ENCODE measurements at places on chromosomes 6 and 20.

DNA sequence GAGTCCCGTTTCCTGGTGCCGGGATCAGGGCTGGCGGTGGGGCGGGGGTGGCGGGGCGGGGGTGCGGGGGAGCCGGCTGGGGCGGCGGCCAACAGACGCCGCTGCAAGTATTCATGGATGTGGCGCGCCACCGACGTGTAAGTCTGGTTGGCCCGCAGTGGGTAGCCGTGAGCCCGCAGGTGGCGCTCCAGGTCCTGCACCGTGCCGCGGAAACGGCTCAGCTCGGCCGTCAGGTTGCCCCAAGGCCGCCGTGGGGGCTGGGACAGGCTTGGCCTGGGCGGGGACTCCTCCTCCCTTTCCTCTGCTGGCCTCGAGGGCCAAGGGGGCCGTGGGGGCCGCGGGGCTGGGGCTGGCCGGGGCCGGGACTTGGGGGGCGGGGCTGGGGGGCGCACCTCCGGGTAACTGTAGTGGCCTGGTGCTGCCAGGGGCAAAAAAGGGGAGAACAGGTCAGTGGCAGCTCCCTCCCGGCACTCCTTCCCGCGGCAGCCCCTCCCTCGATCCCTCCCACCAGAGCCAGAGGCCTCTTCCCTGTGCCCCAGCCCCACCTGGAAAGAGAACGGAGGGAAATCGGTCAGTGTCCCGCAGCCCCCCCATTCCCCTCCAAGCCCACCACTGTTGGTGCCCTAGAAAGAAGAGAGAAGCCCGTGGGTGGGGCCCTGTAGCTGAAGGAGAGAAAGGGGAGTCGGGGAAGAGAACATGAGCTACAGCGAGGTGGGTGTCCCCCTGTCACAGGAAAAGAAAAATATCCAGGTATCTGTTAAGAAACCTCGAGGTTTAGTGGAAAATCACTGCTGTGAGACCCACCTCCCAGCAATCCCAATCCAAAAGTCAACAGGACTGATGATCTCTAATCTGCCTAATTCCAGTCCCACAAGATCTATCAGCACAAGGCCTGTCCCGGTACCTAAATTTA is 21.3 kb downstream of the TNXB start:
- DNase-seq, result peak; percentile 85

DNA sequence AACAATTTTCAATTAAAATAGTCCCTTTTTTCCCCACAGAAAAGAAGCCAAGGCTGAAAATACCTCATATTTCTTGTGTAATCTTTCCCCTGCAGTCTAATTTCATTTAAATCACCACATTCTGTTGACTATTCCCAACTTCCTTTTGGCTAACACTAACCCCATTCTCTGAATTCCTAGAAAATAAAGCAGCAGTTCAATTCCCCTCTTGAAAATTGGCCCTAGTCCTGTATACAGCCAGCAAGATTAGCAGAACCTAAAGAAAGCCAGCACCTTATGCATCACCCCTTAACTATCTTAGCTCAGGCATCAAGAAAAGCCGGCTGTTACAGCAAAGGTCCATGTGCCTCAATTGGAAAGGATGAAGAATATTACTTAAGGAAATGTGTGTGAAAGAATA is 69.7 kb downstream of the MDN1 start:
- DNase-seq, result no peak

DNA sequence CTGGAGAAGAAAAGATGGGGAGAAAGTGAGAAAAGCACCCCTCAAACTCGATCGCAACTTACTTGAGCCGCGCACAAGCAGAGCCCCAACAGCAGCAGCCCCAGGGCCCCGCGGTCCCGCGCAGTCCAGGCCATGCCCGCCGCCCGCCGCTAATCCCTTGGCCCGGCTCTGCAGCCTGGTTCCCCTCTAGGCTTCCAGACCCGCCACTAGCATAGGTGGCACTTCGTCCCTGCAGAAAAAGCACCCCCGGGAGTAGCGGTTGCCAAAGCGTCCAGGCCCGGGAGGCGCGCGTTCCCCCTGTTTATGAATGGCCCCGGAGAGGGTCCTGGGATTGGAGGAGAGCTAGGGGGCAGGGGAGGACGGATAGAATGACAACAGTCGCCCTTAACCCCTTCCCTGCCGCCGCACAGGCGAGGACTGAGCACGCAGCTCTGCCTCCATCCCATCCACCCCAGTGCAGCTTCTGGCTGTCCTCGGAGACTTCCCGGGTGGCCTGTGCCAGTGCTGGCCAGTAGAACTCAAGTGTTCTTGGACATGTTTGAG is 19.9 kb downstream of the COL9A1 start:
- DNase-seq, result no peak

GRCh38 chr6:71139249-71139648 is 149.4 kb upstream of the OGFRL1 start:
- DNase-seq, result no peak

DNA sequence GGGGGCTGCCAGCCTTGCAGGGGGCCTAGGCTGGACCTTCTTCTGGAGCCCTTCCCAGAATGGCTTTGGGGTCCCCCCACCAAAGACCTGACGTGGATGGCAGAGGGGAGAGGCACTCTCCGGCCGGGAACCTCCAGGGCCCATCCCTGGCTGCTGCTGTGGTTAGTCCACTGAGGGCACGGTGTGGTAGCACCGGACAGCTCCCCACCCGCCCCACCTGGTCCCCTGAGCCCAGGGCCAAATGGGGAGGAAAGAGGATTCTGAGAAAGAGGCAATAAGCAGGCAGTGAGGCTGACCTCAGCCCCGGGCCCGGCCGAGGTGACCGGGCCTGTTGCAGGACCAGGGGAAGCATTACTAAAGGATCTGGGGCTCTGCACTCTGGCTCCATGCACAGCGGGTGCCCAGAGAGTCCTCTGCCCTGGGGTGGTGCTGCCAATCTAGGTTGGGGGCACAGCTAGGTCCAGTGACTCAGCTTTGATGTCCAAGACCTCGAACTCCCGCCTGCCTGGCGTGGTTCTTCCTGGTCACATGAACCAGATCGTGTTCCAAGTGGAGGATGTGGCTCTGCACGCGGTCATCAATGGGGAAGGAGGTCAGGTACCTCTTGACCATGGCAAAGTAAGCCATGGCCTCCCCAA is 2.2 kb downstream of the CENPB start:
- DNase-seq, result no peak

DNA sequence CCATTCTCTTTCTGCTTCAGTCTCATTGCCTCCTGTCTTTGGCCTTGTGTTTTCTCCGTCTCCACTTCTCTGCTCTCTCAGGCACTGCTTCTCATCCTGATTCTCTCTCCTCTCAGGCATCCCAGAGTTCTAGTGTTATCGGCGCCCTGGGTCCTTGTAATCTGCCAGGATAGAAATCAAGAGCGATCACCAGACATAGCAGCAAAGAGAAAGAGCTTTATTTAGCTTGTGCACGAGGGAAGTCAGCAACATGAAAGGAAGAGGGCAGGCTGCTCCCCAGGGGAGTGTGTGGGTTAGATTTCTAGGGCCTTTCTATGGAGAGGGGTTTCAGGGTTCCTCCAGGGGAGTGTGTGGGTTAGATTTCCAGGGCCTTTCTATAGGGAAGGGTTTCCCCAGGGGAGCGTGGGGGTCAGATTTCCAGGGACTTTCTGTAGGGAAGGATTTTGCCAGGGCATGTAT is 32.5 kb downstream of the SUN5 start:
- DNase-seq, result peak; percentile 84

DNA sequence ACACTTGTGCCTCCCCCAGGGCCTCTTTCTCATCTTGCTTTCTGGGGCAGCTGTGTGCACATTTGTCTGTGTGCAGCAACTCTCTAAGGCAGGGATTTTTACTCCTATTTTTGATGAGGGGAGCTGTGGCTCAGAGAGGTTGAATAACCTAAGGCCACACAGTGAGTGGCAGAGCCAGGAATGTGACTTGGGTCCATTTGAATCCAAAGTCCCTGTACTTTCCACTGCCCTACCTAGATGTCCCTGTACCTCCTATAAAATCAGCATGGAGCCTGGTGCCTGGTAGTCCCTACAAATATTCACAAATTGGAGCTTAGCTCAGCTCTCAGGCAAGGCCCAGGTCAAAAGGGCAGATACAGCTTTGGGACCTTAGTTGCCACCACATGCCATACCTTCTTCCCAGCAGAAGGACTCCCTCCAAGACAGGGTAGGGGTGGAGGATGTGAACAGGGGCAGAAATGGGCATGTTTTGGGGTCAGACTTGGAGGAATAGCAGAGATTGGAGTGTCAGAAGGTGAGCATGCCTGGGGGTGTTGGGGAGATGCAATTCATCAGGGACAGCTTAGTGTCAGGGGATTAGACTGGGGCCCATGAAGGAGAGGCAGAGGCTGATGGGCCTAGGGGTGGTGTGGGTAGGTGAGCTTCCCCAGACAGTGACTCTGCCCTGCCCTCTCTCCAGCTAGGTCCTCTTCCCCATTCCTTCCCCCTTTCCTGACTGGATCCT is 4.1 kb upstream of the VEGFA start:
- no peak for DNase-seq

DNA sequence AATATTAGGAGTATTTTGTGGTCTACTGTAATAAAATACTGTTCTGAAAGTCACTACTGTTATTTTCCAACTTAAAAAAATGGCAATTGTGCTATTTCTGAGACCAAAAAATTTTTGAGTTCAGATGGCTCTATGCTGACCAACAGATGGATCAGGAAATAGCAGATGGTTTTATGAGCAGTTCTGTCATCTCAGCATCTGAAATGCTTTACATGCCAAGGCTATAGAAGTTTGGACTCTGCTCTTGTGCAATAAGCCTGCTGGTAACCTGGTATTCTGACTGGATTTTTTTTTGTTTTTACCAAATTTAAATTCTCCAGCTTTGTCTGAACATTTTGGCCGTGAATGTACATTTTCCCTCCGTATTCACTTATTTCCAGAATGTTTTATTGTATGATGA is 1127.5 kb downstream of the GRIK2 start:
- no peak for DNase-seq

DNA sequence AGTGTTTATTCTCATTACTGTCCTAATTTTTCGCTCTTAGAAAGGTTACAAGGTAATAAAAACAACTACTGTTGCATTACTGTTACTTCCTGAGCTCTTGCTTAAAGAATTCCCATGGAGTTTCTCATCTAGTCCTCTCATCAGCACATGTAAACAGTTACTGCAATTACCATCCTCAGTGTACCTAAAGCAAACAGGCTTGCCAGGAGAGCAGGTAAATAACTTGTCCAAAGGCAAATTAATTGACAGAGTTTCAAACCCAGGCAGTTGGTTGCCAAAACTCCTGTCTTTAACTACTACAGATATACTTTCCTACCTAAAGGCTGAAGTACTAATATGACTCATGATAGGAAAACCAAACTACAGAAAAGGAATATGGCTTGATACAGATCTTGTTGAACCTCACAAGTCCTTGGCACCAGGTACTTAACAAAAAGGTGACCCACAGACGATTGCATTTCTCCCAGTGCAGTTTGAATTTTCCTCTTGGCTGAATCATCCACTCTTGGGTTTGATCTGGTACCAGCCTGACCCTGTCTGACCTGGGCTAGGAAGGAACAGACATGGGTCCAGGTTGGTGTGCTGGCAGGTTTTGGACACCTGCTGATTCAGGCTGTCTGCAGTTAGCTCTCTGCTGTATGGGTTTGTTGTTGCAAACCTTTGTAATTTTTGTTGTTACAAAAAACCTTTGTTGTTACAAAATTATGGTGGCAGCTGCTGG is 153.0 kb downstream of the CFAP61 start:
- DNase-seq, result no peak

DNA sequence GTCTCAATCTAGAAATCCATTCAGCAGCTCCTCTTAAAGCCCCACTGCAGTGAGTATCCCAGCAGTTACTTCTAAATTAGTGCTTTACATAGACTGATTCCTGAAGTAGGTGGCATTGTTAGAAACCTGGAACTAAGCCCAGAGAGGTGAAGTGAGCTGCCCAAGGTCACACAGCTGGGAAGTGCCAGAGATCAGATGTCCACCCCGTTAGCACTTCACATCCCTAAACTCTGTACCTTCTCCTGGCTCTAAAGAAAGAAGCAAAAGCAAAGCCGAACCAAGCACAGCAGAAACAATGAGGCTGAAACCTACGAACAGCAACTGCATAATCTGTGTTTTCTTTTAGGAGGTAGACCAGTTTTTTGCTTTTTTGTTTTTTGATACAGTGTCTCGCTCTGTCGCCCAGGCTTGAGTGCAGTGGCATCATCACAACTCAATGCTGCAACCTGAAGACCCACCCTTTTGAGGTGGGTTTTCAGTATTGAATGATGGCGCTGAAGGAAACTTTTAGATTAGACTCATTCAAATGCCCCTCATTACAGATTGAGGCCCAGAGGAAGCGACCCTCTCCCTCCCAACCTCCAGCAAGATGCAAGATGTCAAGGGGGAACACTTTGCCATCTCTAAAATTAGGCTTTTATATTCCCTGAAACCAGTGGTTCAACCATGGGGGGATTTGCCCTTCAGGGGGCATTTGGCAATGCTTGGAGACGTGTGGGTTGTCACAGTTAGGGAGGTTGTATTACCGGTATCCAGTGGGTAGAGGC is 3.2 kb upstream of the ZMYND8 start:
- no peak for DNase-seq

DNA sequence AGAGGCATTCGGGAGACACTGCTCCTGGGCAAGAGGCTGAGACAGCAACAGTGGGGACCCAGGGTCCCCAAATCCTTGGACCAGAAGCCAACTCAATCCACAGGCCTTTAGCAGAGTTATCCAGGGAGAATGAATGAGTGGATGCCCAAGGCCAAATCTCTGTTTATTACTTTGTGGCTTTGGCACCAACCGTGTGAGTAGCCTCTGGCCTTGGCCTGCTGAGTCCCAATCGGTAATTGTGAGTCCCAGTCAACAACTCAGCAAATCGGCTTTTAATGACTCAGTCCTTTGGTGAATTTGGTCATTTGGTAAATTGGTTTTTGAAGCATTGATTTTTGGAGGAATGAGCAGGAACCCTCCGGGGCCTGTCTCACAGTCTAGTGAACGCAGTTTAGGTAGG is 29.1 kb upstream of the ECI2 start:
- DNase-seq, result no peak

- DNase-seq, result no peak
Measured at GRCh38 chr6:106159531-106159940, 73.4 kb downstream of the PRDM1 start.

- no peak for DNase-seq
Measured at GRCh38 chr6:24455061-24455460, 34.3 kb downstream of the GPLD1 start.

DNA sequence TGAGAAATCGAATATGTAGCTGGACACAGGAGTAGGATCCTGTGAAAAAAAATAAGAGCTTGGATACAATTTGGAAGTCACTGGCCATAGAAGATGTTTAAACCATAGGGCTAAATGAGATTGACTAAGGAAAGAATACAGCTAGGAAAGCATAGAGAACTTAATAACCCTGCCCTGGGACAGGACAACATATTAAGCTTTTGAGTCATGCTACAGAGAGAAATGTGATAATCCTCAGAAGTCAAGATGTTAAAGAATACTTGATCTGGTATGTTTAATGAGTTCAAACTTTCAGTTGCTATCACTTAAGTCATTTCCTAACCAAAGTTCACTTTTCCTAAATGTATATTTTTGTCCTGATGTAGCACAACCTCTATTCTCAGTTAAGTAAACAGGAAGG is 154.6 kb upstream of the TSHZ2 start:
- DNase-seq, result no peak

GRCh38 chr20:62413896-62414481 is 6.9 kb upstream of the CABLES2 start:
- DNase-seq, result no peak

Measured in NB4 (cell line).